ENCODE measurements at places on chromosomes 4 and X.

DNA sequence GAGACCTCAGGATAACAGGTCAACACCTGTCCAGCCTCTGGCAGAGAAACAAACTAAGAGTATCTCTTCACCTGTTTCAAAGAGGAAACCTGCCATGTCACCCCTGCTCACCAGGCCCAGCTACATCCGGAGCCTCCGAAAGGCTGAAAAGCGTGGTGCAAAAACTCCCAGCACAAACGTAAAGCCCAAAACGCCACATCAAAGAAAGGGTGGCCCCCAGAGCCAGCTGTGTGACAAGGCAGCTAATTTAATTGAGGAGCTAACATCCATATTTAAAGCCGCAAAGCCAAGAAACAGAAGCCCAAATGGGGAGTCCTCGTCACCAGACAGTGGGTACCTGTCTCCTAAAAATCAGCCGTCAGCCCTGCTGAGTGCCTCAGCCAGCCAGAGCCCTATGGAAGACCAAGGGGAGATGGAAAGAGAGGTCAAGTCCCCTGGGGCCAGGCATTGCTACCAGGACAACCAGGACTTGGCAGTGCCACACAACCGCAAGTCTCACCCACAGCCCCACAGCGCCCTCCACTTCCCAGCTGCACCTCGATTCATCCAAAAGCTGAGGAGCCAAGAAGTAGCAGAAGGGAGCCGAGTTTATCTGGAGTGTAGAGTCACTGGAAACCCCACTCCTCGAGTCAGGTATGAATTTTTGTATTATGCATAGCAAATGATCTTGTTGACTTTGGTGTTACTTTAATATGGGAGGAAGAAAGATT is 15.1 kb downstream of the PALLD start:
- DNase-seq: no peak

DNA sequence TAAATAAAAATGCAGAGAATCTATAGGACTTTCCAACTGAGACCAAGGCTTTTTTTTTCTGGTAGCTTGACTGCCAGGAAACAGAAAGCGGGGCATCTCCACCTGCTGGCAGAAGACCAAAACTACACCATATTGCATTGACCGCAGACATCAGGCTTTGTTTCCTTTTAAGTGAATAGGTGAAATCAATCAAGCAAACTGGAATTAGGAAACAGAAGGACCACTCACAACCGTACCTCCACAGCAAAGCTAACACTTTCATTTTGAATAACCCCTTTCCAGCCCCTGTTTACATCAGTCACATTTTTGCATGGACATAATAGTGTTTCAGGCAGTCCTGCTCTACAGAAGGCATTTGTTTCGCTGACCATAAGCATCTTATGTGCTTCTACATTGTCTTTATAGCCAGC is 218.2 kb downstream of the IDS start:
- DNase-seq: peak; percentile 19

- no peak for DNase-seq
These were observed 6.9 kb downstream of the MAGEA10 start for GRCh38 chrX:152131525-152131924.

DNA sequence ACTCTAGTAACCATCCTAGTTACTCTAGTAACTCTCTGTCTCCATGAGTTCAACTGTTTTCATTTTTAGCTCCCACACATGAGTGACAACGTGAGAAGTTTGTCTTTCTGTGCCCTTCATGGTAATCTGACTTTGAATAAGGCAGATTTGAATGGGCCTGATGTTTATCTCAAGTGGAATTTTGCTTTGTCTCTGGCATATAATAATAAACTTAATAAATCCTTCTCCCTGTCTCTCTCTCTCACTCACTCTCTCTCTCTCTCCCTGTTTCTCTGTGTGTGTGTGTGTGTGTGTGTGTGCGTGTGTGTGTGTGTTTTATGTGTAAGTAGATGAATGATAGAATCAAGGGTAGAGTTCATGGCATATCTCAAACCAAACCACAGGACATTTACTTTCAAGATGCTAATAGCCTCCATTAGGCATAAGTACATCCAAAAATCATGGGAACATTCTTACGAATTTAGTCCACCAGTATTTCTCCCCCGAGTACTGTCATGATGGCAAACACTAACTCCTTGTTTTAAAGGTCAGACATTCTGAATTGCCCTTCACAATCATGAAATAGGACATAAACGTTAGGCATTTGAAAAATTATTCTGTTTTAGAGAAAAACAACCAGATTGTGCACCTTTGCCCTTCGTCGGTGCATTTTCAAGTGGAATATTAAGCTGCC is 193.1 kb downstream of the SPATA18 start:
- DNase-seq: no peak

GRCh38 chr4:183996868-183997267 is 91.8 kb downstream of the STOX2 start:
- DNase-seq: peak; percentile 45

DNA sequence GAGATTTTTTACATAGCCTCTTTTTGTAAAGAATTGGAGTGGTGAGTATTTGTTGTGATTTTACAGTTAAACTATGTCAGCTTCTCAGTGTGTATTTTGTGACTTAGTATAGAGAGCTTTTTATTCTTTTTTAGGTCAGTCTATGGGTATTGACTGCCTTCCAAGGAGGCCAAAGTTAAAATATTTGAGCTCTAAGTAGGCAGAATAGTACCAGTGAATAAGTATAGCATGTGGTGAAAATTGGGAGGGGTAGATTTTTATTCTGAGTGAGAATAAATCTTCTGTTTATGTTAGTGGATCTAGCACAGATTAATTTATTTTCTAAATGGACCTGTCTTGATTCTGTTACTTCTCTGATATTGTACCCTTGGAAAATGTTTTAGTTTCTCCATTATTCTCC is 37.5 kb downstream of the HERC3 start:
- no peak for DNase-seq

- no peak for DNase-seq
These were observed 17.8 kb downstream of the HMGB3 start for GRCh38 chrX:151000861-151001331.

Data from ELR (cell line).